ENCODE measurements at places on chromosomes 1 and 21.

- DNase-seq, result no peak
- peaks cover 20% of the 10 kb centered on the region for H3K36me3 ChIP-seq
- H3K4me3 ChIP-seq, result no peak overlapping the region
- H3K27ac ChIP-seq, result no peak overlapping the region
- H3K4me1 ChIP-seq, result no peaks in the 10 kb centered on the region
Measured at GRCh38 chr1:179984942-179985341, 30.3 kb downstream of the CEP350 start.

DNA sequence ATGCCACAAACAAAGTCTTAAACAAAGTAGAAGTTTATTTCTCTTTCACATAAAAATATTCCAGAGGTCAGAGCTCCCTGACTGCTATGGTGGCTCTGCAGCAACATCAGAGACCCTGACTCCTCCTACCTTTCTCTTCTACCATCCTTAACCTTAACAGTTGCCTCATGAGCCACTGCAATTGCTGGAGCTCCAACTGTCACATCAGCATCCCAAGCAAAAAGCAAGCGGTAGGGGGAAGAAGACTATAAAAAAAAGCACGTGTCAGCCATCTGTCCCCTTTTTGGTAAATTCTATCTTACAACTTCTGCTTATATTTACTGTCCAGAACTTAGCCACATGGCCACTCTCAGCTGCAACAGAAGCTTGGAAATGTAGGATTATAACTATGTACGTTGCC is 21.8 kb upstream of the H6PD start:
- H3K27ac ChIP-seq, result no peak overlapping the region
- no peaks in the 10 kb centered on the region for H3K4me1 ChIP-seq
- H3K27me3 ChIP-seq, result peaks cover 10% of the 10 kb centered on the region
- no peak for DNase-seq
- H3K4me3 ChIP-seq, result no peak overlapping the region

DNA sequence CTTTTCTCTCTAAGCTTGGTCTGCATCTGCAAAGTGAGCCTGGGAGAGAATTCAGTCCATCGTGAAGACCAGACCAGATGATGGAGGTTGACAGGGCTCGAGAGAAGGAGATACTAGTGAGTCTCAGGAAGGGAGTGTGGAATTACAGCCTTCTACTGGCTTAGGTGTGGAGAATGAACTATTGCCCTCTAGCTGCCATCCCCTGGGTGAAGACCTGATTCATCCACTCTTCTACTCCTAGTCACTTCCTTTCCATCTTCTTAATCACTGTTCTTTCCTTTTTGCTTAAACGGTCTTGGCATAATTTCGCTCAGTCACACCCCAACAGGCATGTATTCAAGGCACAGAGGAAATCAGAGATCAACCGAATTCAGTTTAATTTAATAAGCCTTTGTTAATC is 34.0 kb upstream of the HSD17B7 start:
- H3K4me3 ChIP-seq, result no peak overlapping the region
- peaks cover 8% of the 10 kb centered on the region for H3K36me3 ChIP-seq
- H3K4me1 ChIP-seq, result no peaks in the 10 kb centered on the region
- H3K27me3 ChIP-seq, result no peaks in the 10 kb centered on the region

GRCh38 chr1:10283318-10283984 is 73.1 kb downstream of the KIF1B start:
- no peak overlapping the region for H3K27ac ChIP-seq
- no peak overlapping the region for H3K4me3 ChIP-seq
- no peak for DNase-seq
- H3K4me1 ChIP-seq, result no peaks in the 10 kb centered on the region
- H3K27me3 ChIP-seq, result no peaks in the 10 kb centered on the region

DNA sequence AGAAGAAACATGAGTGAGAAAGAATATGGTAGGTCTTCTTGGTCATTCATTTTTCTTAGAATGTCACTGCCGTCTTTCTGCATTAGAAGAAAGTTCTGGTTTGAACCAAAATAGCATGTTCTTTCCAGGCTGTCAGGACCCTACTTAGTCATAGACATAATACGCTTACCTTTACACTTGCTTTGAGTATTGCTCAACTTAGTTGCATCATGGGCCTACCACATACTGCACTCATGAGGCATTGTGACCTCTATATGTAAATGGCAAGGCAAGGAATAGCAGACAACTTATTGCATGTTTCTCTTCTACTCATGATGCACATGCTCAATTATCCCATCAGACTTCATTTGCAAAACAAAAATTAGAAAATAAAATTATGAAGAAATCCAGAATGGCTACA is 415.0 kb downstream of the HLX start:
- H3K36me3 ChIP-seq, result no peaks in the 10 kb centered on the region
- no peak overlapping the region for H3K27ac ChIP-seq
- DNase-seq, result no peak
- no peaks in the 10 kb centered on the region for H3K27me3 ChIP-seq
- H3K4me1 ChIP-seq, result no peaks in the 10 kb centered on the region
- no peak overlapping the region for H3K4me3 ChIP-seq

DNA sequence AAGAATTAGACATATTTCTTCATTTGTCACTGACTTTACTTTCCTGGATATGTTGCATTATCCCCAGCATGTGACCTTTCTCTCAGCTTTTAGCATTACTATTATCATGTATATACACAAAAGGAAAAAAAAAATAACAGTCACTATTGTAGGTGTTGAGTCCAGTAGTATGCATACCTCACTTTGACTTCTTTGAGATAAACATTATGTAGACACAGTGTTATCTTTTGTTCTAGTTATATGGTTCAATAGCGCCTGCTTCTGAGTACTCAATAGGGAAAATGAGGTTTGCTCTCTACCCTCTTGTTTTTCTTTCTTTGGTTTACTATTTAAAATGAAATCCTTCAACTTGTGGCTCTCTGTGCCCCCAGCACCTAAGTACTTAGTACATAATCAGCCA is 409.6 kb upstream of the PKN2 start:
- H3K27ac ChIP-seq, result no peak overlapping the region
- DNase-seq, result no peak
- no peaks in the 10 kb centered on the region for H3K36me3 ChIP-seq
- no peaks in the 10 kb centered on the region for H3K27me3 ChIP-seq
- H3K4me3 ChIP-seq, result no peak overlapping the region
- H3K4me1 ChIP-seq, result no peaks in the 10 kb centered on the region

DNA sequence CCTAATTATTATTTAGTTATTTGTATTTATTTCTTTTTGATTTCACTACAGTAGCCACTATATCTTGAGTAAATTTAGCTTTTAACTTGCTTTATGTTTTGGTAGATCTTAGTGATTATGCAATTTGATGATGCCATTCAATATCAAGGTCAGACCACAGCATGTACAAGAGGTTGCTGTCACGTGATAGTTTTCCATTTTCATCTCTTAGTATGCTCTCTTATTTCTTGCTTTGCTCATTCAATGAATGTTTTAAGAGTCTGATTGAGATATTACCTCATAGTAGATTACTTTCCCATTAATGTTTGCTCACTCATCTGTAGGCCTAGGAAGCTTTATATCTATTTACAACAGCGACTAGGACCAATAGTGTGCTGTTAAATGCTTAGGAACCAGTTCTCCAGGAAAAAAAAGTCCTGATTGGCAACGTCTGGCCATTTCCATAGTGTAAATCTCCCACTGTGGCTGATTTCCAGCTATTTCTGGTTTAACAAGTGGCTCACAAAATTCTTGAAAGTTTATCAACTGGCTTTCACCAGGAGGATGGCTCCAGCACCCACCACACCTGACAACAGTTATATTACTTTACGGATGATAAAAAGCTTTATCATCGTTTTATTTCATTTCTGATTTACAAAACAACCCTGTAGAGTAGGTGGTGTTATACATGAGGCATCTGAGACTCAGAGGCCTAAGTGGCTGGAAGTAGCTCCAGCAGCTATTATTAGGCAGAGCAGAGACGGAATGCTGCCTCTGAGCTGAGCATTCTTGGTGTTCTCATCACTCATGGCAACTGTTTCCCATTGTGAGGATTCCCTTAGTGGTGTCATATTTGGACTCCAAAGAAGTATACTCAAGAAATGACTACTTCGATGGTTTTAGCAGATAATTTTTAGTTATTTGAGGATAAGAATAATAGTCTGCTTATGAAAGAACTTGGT is 235.2 kb downstream of the DISC1 start:
- no peak overlapping the region for H3K4me3 ChIP-seq
- no peak for DNase-seq
- no peaks in the 10 kb centered on the region for H3K36me3 ChIP-seq
- no peaks in the 10 kb centered on the region for H3K27me3 ChIP-seq

DNA sequence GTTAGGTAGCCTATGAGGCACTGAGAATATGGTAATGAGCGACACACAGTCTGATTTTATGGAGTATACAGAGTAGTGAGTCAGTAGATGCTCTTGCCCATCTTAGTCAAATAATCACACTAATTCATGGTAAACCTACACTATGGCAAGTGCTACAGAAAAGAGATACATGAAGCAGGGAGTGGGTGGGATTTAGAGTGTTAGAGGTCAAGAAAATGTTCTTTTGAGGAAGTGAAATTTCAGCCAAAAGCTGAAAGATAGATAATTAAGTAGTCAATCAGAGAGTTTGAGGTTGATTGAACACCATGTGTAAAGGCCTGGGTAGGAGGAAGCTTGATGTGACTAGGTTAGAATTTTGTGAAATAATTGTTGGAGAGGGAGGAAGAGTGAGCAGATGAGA is 14.7 kb downstream of the MDM4 start:
- peaks cover 100% of the 10 kb centered on the region for H3K36me3 ChIP-seq
- no peak overlapping the region for H3K4me3 ChIP-seq
- H3K27me3 ChIP-seq, result no peaks in the 10 kb centered on the region
- no peak overlapping the region for H3K27ac ChIP-seq
- no peak for DNase-seq

- no peak overlapping the region for H3K4me3 ChIP-seq
- no peaks in the 10 kb centered on the region for H3K27me3 ChIP-seq
- H3K4me1 ChIP-seq, result no peaks in the 10 kb centered on the region
Measured at GRCh38 chr1:239761509-239761908, 330.2 kb upstream of the FMN2 start.

DNA sequence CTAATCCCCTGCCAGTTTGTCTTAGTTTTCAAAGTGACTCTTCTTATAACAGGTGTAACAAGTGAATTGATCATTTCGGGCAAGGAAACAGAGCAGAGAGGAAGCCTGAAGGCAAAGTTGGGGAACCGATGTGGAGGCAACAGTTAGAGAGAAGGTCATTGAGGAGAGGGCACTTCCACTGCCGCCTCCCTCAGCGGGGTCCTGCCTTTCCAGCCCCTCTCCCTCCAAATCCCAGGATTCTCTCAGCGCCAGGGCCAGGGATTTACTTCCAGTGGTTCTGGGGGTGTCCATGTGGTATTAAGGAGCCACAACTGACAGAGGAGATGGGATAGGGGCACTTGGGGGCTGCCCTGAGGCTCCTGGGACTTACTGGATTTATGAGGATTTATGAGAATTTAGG is 39.7 kb upstream of the PDE9A start:
- no peak for DNase-seq
- peaks cover 17% of the 10 kb centered on the region for H3K27me3 ChIP-seq
- H3K27ac ChIP-seq, result no peak overlapping the region
